ENCODE measurements at places on chromosomes 5 and 9.

GRCh38 chr9:106717686-106718085 lies 145.3 kb upstream of the ZNF462 start:
- DNase-seq: no peak

DNA sequence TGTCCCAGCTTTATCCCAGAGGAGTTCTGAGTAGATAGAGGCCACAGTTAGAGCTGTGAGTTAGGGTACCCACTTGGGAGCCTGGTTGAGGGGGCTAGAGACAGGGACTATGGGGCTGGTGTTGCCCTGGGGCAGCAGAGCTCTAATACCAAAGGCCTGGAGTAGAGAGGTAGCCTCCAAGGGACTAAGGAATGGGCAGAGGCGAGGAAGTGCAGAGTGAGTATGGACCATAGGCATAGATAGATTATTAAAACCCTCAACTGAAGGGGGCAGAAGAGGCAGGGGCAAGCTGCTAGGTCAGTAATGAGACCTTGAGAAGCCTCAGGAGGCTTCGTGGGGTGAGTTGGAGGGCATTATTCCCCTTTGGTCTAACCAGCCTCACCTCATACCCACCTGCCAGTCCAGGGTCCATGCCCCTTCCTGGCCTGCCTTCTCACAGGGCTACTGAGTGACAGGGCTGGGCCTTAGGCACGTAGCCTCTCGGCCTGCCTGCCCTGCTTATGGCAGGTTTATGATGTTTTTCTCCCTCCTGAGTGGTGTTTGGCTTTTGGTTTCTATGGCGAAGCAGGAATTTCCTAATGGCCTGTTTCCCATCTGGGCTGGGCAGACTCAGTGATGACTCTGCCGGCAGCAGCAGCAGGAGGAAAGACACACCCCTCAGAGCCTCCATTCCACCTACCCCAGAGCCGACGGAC lies 8.0 kb downstream of the PDLIM4 start:
- DNase-seq: no peak

DNA sequence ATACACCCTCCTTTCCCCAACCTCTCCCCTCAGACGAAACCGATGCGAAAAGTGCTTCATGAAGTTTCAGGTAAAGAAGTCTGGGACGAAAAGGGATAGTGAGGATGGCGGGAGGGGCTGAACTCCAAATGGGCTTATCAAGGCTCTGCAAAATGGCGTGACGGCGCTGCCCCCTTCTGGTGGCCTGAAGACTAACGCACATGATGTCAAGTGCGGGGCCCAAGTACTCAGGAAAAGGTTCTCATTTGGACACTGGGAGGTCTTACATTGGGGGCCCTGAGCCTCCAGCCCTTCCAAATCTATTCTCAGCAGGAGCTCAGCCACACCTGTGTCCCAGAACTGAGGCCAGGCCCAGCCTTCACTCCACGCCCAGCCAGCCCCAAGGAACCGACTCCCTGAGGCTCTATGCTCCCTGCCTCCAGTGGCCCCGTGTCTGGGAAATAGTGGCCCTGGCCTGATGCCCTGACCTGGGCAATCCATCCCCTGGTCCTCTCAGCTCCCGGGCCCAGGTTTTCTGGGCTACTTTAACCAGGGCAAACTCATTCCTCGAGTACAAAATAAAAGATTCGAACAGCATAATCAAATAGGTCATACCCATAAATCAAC lies 119.9 kb downstream of the KCNIP1 start:
- no peak for DNase-seq

DNA sequence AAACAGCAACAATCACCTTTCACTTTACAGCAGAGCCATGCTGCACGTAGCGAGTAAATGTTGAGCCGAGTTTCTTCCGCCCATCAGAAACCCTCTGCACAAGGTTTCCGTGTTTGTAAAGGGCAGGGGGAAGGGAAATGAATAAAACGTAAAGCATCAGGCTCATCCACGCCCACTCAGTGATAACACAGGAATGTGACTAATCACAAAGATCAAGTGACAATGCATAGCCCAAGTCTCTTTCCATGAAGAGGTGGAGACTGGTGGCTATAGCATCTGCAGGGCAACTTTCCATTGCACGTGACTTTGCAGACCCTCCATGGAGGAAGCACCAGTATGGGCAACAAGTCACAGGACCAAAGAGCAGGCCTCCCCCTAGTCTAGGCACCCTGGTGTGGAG lies 56.6 kb downstream of the CAMSAP1 start:
- no peak for DNase-seq

DNA sequence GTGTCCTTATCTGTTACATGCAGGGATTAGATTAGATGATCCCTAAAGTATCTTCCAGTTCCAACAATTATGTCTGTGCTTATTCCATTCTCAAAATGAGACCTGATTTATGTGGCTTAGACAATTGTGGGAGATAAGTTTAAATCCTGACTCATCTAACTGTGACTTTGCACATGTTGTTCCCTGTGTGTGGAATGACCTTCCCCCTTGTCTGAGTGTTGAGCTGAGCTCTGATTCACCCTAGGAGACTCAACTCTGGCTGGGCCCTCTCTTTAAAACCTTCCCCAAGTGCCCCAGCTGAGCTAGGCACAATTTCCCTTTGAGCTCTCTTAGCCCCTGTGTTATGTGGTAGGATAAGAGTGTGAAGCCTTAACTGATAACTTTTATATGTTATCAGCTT lies 118.9 kb upstream of the ELL2 start:
- no peak for DNase-seq

GRCh38 chr5:138685193-138685745 lies 68.0 kb upstream of the CTNNA1 start:
- DNase-seq: no peak
